CD4-positive, alpha-beta T cell treated with Interferon alpha-2 for 1 hour (primary cell): ENCODE measurements at places on chromosomes 12 and 14.

DNA sequence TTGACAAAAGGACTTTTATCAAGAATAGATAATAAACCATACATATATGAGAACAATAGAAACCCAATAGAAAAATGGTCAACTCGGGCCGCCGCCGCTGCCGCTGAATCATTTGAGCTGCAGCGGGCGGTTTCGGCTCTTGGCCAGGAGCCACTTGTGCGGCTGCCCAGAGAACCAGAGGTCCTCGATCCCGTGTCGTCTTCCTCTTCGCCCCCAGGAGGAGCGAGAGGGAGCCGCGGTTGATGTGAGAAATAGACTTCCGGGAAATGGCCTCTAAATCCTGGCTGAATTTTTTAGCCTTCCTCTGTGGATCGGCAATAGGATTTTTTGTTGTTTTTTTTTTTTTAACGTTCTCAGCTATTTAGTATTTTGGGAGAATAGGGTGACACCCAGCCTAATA is 44.8 kb downstream of the CPSF6 start:
- peak; percentile 45 for DNase-seq

DNA sequence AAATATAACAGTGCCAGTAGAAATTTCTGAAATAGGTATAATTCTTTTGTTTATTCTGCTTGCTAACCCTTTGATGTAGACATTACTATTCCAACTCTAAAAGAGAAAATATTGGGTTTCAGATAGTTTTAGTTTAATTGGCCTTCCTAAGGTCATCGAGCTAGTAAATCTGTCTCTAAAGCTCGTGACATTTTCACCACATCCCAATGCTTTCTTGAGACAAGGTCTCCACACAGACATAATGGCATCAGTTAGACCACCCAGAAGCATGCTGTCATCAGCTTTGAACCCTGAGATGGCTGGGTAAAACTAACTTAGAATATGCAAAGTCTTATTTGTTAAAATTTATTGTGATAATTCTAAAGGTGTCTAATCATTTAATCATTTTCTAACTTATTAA is 52.0 kb downstream of the PIK3C2G start:
- no peak for DNase-seq

GRCh38 chr12:75444429-75445136 is 36.0 kb upstream of the GLIPR1 start:
- DNase-seq = no peak

GRCh38 chr14:74425525-74426201 is 347 bp downstream of the SYNDIG1L start:
- DNase-seq = peak; percentile 19

GRCh38 chr12:101127521-101128219 is 82.4 kb downstream of the SLC5A8 start:
- DNase-seq = no peak
